SK-N-SH (cell line): ENCODE measurements at places on chromosomes 6 and 20. TPM values are rescaled to one million over a fixed set of nuclear protein-coding genes. Genes with fewer than 3 reads are reported as not detected.

- peak; percentile 100 for DNase-seq
Observed at GRCh38 chr6:291697-292505, at the start of gene DUSP22. TSS of gene DUSP22 (plus strand) at chr6:292487. CDS start at chr6:292540, 53 bp downstream.

- DNase-seq: peak; percentile 53
Observed at GRCh38 chr6:154127657-154128056, 88.6 kb downstream of the OPRM1 start.

DNA sequence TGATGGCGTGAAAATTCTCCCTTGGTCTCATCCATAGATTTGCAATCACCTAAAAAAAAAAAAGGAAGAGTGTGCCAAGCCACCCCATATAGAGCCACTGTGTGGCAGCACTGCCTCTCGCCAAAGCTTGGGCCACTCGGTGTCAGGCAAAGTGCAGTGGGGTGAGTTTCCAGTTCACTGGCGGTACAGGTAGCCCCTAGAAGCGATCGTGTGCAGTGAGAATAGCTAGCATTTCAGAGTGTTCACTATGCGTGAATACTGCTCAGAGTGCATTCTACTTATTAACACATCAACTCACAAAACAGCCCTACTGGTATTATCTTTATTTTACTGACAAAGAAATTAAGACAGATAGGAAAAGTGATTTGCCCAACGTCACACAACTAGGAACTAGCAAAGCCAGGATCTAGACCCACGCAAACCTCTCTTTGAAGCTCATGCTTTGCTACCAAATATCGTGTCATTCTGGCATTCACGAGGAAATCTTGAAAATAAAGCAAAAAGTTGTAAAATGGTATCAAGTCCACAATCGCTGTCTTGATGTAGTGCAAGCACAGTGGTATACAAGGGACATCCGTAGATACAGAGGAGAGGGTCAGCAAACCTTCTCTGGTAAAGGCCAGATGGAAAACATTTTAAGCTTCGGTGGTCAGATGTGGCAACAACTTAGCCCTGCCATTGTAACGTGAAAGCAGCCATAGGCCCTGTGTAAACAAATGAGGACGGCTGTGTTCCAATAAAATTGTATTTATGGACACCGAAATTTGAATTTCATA, 10.4 kb upstream of the GCNT2 start:
- DNase-seq: peak; percentile 71

GRCh38 chr20:47887477-47888080, 102.3 kb upstream of the SULF2 start:
- no peak for DNase-seq

PRPH2 gene
- not detected in 2 replicates for polyA plus RNA-seq
